Spinal cord (tissue), 10 donors: ENCODE measurements at places on chromosomes 2 and 18. TPM values are rescaled to one million over a fixed set of nuclear protein-coding genes. Genes with fewer than 3 reads are reported as not detected.

DNA sequence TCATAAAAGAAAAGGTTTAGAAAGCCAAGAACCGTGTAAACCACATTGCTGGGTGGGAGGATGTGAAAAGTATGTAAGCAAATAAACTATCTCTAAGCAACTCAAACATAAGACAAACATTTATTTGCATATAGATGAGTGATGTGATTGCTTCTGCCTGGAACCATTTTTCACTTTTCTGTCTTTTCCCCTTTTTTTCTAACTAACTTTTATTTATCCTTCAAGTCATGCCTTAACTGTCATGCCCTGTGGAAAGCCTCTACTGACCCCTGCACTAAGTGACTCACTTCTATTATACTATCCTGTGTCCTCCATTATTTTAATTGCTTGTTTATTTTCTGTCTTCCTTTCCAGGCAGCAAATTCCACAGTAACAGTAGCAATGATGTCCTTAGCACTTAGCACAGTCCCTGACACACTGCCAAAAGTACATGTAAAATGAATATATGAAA lies 87.5 kb upstream of the CTAGE1 start:
- DNase-seq, result no peak

FARSB gene
- 25.7 TPM for total RNA-seq

DNA sequence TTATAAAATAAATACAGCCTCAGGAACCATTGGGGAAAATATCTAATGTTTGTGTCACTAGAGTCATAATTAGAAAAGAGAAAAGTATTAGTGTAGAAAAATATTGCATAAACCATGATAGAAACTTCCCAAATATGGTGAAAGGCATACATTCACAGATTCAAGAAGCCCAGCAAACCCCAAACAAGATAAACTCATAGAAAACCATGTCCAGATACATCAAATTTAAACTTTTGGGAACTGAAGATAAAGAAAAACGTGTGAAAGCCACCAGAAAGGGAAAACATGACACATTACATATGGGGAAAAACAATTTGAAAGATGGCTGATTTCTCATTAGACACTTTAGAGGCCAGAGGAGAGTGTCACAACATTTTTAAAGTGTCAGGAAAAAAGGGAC lies 236.5 kb upstream of the FN1 start:
- no peak for DNase-seq

DNA sequence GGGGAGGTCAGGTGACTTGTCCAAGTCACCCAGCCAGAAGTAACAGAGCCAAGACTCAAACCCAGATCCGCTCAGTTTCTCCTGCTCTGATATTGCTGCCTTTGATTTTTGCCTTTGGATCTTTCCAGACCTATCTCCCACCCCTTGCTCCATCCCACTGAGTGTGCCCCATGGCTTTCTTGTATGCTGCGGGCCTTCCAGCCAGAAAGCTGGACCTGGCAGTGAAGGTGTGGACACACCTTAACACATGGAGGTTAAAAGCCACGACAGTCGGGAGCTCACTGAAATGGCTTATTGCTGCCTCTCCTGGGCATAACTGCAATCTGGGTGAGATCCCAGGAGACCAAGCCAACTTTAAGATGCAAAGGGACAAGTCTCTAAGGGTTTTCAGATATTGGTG lies 86.7 kb downstream of the LONRF2 start:
- no peak for DNase-seq

GRCh38 chr18:36942264-36942663 lies 113.3 kb downstream of the KIAA1328 start:
- DNase-seq, result no peak

SPATA3 gene
- total RNA-seq, result not detected

SKOR2 gene
- 0.55 TPM for total RNA-seq

- no peak for DNase-seq
These were observed 97.3 kb downstream of the CD8B2 start for GRCh38 chr2:106584304-106584954.

ABCG5 gene
- 0.10 TPM for total RNA-seq

DNA sequence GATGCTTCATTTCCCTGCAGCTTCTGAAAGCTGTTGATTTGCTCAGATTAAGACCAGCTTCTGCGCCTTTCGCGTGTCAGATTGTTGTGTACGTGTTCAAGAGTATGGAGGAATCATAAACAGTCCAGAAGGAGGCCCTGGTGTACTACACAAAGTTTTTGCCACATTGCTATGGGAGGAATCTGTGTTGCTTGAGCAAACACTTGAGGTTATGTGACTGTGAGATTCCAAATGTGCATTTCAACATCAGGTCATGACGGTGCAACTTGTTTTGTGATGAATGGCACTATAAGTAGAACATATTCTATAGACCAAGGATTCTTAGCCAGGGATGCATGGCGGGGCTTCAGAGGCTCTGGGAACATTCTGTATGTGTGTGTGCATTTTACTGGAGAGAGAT lies 35.0 kb downstream of the SRSF7 start:
- no peak for DNase-seq

- DNase-seq, result no peak
These were observed 231.7 kb downstream of the PARD3B start for GRCh38 chr2:204776781-204777559.

MREG gene
- total RNA-seq, result 4.5 TPM

- DNase-seq, result no peak
These were observed 77.3 kb upstream of the RPL31 start for GRCh38 chr2:100924520-100925451.

DNA sequence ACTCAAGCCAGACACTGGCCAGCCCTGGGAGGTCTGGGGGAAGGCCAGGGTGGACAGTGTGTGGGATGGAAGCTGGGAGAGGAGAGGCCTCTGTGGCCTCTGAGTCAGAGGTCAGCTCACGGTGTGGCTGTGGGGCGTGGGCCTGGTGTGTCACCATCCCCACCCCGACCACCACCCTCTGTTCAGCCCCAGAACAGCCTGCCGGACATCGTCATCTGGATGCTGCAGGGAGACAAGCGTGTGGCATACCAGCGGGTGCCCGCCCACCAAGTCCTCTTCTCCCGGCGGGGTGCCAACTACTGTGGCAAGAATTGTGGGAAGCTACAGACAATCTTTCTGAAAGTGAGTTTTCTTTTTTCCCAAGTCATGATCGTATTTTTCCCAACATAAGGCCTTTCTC lies 110.5 kb downstream of the DYSF start:
- no peak for DNase-seq

GRCh38 chr2:191190861-191191552 lies 40.2 kb upstream of the STAT4 start:
- DNase-seq, result no peak

- peak; percentile 62 for DNase-seq
These were observed 8.5 kb downstream of the RAB17 start for GRCh38 chr2:237581751-237582746.

CRYGC gene
- not detected for total RNA-seq

DNA sequence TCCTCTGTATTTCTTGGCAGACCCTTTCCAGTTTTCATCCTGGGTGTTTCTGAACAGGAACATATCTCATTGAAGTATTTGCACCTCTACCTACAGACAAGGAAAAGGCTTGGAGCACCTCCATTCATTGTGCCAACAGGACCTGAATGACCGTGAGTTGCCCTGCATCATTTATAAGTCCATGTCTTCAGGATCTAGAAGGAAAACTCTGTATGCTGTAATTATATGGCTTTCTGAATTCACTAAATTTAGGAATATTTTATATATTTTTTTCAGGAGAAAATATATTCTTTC lies 402.3 kb upstream of the SLC14A2 start:
- no peak for DNase-seq

DNA sequence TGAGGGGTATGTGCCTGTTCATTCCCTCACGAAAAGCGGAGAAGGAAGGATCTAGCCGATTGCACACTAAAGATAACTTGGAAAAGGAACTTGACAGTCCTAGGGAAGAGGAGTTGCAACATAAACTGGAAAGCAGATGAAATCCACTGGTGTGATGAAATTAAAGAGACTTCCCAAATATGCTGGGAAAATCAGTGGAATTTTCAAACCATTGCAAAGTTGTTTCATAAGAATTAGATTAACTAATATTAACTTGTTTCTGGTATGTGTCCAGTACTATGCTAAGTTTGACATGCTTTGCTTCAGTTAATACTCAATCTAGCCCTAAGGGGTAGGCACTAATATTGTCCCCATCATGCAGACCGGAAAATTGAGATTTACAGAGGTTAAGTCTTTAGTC lies 222.7 kb downstream of the IKZF2 start:
- no peak for DNase-seq

DNA sequence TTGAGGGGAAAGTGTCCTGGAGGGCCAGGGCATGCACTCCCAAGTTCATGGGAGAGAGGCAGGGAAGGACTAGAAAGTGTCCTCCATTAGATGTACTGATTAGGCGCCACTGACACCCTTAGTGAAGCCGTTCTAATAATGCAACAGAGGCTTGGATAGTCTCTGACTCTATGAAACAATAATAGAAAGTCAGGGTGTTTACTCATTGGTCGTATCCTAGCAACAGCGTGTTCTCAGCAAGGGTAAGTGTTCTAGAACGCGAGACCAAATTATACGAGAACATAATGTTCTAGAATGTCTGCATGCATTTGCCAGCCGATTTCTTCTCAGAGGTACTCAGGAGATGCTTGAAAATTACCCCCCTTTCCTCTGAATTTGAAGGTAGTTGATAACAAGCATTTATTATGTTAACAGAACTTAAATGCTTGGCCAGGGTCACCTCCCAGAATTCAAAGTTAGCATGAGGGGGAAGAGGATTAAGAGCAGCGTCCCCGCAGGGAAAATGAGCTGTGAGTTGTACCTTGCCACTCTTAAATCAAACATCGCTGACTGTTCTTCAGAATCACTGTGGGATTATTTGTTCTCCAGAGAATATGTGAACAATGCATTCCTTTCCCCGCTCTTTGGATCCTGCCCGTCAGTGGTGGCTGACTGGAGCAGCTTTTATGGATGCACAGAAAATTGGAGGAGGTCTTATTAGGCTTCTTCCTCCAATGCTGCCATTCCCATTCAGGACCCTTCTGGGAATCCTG lies 33.7 kb upstream of the PDIA6 start:
- DNase-seq, result no peak

STARD6 gene
- total RNA-seq, result 0.22 TPM

GRCh38 chr2:60432035-60432601 lies 121.3 kb downstream of the BCL11A start:
- DNase-seq, result no peak

BOLL gene
- not detected for total RNA-seq

DNA sequence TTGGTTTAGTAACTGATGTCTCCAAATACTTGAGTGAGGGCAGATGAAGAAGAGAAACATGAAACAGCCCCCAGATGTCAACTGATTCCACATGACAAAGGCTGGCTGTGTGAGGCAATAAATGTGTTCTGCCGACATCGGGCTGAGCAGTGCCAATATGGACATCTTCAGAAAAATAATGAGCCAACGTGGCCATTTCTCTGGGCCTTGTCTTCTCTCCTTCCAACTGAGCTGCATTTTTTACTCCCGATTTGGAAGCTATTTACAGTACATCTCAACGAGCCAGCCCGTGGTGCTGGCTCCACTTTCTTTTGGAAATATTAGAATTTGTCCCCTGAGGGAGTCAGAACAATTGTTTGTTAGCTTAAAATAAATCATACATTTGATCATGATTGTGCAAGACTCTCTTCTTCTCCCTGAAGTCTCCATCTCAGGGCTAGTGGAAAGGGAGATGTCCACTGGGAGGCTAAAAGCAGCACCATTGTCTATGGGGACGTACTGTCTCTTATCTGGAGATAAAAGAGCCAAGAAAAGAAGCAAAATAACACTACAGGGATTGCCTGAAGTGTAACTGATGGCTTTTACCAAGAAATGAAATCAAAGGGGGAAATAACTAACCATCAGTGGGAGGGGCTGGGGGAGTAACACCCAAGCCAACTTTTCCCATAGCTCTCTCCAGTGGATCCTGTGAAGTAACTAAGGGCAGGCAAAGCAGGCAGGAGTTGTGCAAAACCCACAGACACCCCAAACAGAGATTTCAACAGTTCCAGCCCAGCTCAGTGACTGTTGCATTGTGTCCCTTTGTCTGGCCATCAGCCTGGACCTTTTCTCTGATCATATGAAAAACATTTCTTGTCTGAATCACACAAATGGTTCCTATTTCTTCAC lies 114.8 kb downstream of the RDH14 start:
- DNase-seq, result no peak

GRCh38 chr2:143524119-143524553 lies 394.9 kb downstream of the ARHGAP15 start:
- no peak for DNase-seq

TEX51 gene
- total RNA-seq, result not detected

UGT1A4 gene
- total RNA-seq, result not detected

NCKAP5 gene
- 10.6 TPM for total RNA-seq

- no peak for DNase-seq
These were observed 31.9 kb upstream of the EML4 start for GRCh38 chr2:42137125-42137841.

DNA sequence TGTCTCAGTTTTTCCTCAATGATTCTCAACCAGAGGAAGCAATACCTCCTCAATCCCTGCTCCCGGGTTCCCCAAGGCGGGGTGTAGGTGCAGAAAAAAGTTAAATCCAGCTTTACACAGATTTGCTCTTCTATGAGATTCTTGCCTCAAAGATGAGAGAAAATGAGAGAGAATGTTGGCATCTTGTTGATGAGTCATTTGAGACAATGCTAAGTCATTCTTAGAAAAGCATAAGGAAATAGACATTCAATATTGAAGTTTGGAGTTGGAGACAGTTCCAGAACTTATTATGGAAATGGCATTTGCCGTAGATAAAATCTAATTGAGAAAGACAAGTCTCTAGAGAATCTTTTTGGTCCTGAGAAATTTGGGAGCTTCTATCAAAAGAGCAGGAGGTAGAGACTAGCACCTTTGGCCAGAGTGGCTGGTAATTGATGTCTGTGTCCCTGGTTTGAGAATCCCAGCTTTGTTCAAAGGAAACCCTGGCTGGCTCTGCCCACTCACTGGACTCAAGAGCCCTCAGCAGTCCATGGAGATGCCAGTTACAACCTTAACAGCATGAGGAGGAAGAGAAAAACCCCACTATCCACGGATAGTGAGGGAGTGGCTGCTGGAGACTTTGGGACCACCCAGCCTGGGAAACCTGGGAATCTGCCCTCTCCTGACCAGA lies 181.2 kb downstream of the FAM124B start:
- DNase-seq, result no peak

DNA sequence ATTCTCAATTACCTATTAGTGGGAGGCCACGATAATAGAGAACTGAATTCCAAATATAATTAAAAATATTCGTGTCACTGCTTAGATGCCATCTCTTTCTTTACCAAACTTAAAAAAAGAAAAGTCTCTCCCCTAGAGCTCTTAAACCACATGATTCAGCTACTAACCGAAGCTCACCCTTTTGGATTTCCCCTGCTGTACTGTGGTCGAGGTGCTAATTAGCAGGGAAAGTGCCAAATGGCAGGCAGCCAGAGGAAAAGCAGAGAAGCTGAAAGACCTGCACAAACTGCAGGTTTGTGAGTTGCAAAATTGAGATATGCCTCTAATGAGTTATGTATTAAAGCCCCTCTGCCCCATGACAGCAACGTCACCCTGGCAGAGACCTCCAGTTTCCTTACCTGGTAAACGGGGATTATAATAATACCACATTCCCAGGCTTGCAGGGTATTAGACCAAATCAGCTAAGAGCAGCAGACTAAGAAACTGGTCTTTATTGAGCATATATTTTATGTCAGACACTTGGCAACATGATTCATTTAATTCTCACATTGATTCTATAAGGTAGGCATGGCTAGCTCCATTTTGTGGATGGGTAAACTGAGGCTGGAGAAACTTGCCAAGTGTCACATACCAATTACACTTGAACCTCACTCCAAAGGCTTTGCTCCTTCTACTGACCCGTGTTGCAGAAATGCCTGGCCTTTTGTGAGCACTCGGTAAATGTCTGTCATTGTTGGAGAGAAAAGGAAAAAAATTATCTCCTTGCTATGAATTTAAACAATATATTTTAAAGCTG lies 259.7 kb downstream of the LPIN1 start:
- DNase-seq, result peak; percentile 46
